Hypothalamus (tissue), 51 donors: ENCODE measurements at places on chromosomes 12 and 14.
A peak's percentile ranks its signal among the peaks of the same experiment; 100 is the strongest.

- DNase-seq = no peak
Observed at GRCh38 chr12:42575717-42576116, 13.8 kb downstream of the PRICKLE1 start.

DNA sequence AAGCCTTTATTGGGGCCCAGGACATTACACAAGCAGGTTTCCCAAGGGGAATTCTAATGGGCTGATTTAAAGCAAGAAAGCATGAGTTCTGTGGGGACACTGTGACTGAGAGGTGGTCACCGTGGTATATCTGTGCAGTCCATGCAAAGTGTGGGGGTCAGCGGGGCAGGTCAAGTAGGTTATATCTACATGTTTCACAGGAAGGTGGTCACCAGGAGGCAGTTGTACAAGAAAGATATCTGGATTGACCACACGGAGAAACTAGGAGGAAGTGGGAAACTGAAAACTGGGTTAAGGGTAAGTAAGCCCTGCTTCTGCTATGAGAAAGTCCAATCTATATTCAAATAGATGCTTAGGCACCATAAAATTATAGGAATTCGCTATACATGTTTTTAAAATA, 77.8 kb upstream of the CNOT2 start:
- no peak for DNase-seq

GRCh38 chr12:1839956-1840951, 19.9 kb downstream of the LRTM2 start:
- no peak for DNase-seq

GRCh38 chr14:90805084-90805391, 11.2 kb downstream of the TTC7B start:
- DNase-seq = no peak

DNA sequence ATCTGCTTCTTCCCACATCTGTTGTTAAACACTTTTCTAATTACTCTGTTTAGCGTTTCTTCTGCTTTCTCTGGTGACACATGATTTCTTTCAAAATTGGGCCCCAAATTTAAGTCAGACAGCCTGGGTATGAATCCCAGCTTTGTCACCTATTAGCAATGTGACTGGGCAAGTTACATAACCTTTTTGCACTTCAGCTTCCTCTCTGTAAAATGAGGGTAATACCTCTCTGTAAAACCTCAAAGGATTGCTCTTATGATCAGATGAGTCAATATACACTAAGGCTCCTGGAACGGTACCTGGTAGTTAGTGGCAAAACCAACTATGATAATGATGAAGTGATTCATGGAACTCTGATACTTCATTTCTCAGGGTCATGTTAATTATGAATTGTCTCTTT, 33.0 kb downstream of the E2F7 start:
- no peak for DNase-seq

- no peak for DNase-seq
Observed at GRCh38 chr12:97573901-97574300, 111.3 kb downstream of the RMST start.

GRCh38 chr14:56112781-56113180, 5.4 kb upstream of the PELI2 start:
- no peak for DNase-seq

GRCh38 chr14:75267141-75267721, 11.4 kb upstream of the FOS start:
- no peak for DNase-seq

DNA sequence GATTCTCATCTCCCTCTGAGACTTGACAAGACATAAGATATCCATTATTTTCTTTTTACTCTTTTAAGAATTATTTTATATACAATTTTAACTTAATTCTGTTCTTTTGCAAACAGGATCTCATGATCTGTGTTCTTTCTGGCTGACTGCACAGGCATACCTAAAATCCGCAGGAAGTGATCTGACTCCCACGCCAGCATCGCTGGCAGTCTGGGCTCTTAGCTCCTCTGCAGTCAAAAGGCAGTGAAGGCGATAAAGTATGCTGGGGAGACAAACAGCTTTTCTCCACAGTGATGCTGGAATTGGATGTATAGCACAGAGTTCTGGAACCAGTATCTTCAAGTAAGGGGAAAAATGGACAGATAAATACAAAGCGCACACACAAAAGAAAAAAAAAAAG, 52.4 kb downstream of the DICER1 start:
- DNase-seq = no peak

- no peak for DNase-seq
Observed at GRCh38 chr12:52404951-52405350, 1.2 kb downstream of the KRT82 start.

DNA sequence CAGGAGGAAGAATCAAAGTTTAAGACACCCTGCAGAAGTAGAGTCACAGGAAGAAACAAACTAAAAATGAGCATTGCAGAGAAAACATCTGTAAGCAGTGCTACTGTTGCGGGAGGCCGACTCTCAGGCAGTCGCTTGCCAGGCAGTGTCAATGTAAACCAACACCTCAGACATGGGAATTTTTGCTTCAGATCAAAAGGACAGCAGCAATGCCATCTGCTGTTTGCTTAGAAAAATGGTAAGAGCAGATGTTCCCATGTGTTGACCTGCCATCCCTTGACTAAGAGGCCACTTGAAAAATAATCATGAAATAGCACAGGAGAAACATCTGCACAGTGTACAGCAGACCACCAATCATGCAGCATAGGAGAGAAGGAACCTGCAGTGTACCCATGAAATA, 196.6 kb downstream of the SLC25A21 start:
- no peak for DNase-seq

- no peak for DNase-seq
Observed at GRCh38 chr12:130818272-130818634, 20.8 kb downstream of the STX2 start.

- no peak for DNase-seq
Observed at GRCh38 chr12:122722387-122722786, 5.8 kb upstream of the HCAR3 start.

- DNase-seq = no peak
Observed at GRCh38 chr12:118102070-118102469, 1.7 kb downstream of the VSIG10 start.

GRCh38 chr12:108803428-108804105, 53.8 kb downstream of the SSH1 start:
- DNase-seq = peak; percentile 62

- DNase-seq = no peak
Observed at GRCh38 chr14:71621276-71621675, 311.0 kb upstream of the RGS6 start.

GRCh38 chr12:48999371-49000131, at the start of gene DDN:
Gene DDN, minus strand, starts transcription at chr12:48999375. Its CDS starts 88 bp downstream, at chr12:48999287.
- DNase-seq = no peak

DNA sequence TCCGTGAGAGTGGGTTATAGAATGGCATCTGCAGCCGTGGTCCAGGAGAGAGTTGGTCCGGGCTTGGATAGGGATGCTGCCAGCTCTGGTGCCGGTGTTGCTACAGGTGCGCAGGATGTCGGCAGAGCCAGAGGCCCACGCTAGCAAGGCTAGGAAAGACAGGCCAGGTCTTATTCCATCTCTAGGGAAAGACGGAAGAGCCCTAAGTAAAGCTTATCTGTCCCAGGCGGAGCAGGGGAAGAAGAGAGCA, 485 bp upstream of the PSME1 start:
- DNase-seq = no peak

GRCh38 chr12:23631786-23632377, 317.6 kb downstream of the SOX5 start:
- DNase-seq = no peak

DNA sequence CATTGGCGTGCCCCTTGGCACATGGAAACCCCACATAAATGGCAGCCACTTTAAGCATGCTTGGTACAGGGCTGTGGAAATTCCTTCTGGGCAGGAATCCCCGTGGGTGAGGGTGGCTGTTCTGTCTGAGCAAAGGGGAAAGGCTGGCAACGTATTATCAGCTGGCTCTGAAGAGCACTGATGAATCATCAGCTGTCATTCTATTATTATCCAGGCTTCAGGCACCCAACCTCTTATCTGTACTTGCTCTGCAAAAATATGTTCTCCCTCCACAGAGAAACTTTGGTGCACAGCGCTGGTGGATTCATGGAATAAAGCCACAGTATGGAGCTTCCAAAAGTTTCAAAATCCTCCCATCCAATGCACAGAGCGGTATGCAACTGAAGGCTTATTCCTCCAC, 167.1 kb downstream of the TBX5 start:
- DNase-seq = no peak

DNA sequence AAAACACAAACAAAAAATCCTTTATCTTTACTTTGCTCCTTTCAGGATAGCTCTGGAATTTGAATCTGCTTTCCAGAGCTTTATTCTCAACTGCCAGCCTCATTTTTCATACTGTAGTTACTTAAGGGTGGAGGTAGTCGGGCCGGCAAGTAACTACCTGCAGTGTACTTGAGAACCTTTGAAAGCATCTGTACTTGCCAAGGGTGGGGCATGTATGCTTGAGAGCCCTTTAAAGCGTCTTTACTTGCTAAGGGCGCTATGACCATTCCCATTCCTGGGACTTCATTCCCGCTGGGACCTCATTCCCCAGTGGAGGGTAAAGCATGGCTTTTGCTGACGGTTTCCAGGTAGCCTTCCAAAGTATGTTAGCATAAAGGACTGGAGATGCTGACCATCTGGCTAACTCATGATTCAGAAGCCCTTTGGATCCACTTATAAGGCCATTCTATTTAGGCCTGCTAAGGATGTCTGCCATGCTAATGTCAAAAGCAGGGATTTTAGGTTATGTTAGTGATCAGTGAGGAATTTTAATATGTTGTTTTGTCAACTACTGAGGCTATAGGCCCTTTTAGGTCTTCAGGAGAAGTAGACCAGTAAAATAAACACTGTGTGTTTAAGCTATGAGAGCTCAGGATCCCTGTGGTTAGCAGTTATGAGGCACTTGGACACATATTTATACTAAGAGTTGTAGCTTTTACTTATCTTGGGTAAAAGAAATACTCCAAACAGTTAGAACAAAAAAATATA, 74.9 kb downstream of the CRADD start:
- DNase-seq = no peak

DNA sequence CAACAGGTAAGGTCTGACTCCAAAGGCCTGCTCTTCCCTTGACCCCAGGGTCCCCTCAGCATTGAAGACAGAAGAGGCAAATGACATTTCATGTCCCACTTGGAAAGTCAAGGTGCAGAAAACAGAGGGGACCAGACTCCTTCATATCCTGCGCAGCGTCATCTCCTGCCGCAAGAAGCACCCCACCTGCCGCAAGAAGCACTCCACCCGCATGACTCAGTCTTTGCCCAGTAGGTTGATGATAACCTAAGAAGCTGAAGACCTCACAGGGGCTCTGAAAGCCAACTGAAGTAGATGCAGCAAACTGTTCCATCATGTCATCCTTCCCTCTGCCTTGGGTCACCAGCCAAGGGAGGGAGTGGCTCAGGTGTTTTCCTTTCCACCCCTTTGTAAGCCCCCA, 11.6 kb upstream of the SMUG1 start:
- DNase-seq = no peak

- no peak for DNase-seq
Observed at GRCh38 chr12:62732861-62733427, 202.0 kb downstream of the PPM1H start.

DNA sequence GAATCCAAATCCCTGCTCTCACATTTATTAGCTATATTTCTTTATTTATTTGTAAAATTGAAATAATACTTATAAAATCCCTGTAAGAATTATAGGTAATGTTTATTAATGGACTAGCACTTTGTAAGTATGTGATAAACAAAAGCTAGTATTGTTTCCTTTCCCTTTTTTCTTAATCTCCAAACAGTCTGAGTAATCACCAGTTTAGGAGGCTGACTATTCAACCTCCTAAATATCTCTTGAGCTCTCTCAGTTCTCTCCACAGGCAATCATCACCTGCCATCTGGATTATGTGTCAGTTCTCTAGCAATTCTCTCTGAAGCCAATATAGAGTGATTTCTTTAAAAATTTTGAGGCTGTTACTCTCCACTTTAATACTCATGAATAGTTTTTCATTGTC, 9.2 kb upstream of the LYZ start:
- no peak for DNase-seq

DNA sequence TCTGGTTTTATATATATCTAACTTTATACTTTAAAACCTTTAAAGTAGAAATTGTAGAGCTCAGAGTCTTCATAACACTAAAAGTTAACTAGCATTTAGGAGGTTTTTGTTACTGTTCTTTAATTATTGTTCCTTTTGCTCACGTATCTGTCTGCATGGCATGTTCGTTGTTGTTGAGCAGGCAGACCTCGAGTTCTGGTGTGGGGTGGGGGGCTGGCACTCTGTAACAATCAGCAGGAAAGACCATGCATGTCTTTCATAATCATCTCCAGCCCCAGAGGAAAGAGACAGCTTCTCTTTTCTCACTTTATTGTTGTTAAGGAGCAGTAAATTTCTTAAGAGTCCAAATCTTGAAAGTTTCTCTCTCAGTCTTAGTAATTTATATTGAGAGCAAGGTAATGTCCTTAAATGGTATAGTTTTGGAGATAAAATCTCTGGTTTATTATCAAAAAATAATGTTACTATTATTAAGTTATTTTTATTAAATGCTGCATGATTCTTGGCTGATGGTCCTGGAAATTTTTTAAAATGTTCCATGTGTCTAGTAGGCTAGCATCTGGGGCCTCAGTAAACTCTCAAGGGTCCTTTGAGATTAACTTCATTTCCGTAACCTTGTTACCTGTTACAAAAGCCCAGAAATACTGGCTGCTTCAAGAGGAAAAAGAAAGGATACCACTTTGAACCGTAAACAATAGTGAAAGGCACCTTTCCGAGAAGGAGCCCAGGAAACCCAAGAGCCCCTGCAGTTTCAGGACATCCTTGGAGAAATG, 30.3 kb downstream of the CKB start:
- DNase-seq = no peak

GRCh38 chr14:103330536-103330935, 3.5 kb upstream of the EIF5 start:
- no peak for DNase-seq

- DNase-seq = no peak
Observed at GRCh38 chr14:37810094-37810801, 214.8 kb downstream of the TTC6 start.

DNA sequence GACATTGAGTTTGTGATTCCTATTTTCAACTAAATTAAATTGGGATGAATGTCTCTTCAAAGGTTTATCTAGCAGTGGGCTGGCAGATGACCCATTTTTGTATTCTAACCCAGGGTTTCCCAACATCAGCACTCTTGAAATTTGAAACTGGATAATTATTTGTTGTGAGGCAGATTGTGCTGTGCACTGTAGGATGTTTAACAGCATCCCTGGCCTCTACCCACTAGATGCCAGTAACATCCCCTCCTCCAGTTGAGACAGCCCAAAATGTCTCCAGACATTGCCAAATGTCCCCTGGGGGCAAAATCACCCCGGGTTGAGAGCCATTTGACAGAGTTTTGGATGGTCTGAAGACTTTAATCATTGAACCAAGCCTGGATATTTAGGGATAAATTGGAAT, 11.1 kb downstream of the DAAM1 start:
- no peak for DNase-seq

- no peak for DNase-seq
Observed at GRCh38 chr12:34294137-34294536, 271.8 kb downstream of the ALG10 start.
